ENCODE measurements at places on chromosomes 2 and 18.

- DNase-seq, result no peak
These were observed 69.1 kb downstream of the NCAPH start for GRCh38 chr2:96404446-96405373.

DNA sequence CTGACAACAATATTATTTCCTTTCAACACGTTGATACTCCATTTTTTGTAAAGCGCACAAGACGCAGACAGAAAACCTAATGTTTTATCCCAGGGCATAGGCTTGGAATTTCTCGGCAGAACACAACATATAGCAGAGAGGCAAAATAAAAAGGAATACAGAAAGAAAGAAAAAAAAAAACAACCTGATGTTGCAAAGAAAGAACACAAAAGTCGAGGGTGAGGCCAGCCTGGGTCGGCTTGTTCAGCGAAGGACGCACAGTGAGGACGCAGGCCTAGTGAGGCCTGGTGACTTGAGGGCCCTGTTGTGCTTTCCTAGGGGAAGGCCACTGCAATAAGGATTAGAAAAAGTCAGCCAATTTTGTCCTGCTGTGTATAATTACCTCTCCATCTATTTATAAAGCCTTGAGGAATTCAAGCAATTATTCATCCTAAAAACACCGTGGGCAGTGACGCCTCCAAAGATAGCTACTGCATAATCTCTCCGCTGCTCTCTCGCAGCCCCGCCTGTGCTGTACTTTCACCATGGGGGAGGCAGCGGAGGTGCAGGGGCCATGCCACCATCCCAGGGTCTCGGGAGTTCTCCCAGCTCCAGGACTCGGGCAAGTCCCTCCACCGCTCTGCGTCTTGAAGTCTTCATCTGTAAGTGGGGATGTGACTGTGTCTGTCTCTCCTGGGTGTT is 61.9 kb upstream of the SH3RF3 start:
- DNase-seq, result no peak

DNA sequence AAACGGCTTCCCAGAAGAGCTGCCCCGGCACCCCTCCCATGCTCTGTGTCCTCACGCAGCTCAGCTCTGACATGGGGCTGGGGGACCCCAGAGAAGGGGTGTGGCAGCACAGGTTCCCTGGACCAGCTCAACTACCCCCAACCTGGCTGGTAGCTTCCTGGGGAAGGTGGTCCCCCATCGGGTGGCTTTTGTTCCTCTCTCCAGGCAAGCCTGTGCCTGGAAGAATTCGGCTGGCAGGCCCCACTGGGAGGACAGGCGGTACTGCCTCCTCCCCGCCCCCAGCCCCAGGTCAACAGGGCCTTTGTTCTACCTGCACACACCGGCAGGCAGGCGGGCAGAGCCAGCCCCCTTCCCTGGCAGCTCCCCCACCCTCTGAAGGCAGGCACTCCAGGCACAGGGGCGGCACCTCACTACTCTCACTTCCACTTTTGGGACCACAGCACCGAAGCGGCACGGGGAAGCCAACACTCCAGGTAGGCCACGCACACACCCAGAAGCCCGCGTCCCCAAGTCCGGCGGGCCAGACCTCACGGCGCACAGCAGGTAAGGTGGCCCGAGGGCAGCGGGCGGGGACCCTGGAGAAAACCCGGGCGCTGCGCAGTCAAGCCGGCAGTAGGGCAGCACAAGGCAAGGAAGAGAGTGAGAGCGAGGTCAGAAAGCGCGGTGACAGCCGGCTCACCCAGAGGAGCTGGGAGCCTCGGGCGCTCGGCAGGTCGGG is 1.3 kb downstream of the HS6ST1 start:
- DNase-seq, result no peak

GRCh38 chr18:8319798-8320489 is 289.3 kb upstream of the RAB12 start:
- DNase-seq, result no peak

DNA sequence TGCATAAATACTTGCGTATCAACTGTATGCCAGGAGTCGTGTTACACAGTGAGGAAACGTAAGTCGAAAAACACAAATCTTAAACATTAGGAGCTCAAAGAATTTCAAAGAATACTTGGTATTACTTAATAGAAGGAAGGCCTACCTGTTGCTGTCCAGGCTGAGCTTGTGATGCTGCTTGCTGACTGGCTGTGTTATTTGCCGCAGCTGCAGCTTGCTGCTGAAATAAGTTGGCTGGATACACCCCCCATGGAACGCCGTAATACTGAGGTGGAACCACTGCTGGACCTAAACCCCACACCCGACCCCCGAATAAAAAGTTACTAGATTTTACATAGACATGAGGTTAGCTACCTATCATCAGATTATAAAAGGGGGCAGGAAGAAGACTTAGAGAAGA is 56.4 kb downstream of the PUM2 start:
- DNase-seq, result no peak

DNA sequence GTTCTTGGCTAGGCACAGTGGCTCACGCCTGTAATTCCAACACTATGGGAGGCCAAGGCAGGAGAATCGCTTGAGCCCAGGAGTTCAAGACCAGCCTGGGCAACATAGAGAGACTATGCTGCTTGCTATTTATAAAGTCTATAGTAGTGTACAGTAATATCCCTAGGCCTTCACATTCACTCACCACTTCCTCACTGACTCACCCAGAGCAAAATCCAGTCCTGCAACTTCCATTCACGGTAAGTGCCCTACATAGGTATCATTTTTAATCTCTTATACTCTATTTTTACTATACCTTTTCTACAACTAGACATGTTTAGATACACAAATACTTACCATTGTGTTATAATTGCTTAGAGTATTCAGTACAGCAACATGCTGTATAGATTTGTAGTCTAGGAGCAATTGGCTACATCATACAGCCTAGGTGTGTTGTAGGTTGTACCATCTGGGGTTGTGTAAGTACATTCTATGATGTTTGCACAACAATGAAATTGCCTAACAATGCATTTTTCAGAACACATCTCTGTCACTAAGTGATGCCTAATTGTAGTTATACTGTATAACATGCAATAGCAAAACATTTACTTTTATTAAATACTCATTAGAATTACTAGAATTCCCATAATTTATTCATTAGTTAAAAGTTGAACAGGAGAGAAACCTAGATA is 8.8 kb downstream of the DHX57 start:
- no peak for DNase-seq

DNA sequence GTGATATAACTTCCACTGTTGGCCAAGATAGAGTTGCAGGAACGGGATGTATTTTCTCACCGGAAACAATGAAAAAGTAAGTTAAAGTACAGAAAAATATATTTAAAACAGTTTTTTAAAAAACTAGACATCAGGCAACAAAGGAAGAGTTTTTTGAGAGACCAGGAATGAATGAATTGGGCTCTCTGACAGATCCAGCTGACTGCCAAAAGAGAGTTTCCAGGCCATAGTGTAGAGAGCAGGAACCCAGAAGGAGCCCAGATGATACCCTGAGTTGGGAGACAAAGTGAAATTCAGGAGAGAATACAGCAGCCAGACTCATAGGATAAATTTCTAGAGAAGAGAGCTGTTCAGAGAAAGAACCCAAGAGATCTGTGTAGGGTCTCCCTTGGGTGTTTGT is 362.6 kb upstream of the SMIM21 start:
- no peak for DNase-seq

DNA sequence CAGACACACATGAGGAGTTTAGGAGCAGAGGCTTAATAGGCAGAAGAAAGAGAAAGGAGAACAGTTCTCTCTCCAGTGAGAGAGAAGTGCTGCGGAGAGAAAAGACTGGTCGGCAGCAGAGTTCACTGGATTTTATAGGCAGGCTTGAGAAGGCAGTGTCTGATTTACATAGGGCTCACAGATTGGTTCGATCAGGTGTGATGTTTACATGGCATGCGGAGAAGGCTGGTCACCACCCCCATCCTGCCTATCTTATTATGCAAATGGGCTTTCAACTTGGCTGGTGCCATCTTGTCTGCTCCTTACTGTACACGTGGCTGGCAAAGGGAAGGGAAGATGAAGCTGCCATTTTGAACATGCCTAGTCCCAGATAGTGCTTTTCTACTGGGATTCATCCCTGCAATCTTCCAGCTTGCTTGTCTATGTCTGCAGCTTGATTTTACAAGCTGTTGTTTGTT is 113.4 kb downstream of the AP1S3 start:
- no peak for DNase-seq
